A172 (cell line): ENCODE measurements at places on chromosomes 12 and 14. TPM values are rescaled to one million over a fixed set of nuclear protein-coding genes. Genes with fewer than 3 reads are reported as not detected.
A peak's percentile ranks its signal among the peaks of the same experiment; 100 is the strongest.

DNA sequence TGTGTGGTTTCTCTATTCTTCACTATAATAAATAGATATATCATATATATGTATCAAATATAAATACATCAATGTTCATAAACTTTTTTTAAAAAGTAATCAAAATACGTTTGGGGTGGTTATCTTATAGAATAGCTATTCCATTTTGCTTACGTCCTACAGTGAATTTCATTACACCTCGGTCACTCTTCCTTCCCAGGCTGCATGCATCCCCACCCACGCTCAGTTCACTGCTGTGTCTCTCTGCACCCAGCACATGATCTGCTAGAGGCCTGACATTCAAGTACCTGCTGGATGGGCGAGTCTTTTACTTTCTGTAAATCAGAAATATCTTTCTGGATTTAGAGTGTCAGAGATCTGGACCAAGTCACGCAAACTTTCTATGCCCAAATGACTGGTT lies 3.6 kb downstream of the STX2 start:
- DNase-seq, result no peak

DNA sequence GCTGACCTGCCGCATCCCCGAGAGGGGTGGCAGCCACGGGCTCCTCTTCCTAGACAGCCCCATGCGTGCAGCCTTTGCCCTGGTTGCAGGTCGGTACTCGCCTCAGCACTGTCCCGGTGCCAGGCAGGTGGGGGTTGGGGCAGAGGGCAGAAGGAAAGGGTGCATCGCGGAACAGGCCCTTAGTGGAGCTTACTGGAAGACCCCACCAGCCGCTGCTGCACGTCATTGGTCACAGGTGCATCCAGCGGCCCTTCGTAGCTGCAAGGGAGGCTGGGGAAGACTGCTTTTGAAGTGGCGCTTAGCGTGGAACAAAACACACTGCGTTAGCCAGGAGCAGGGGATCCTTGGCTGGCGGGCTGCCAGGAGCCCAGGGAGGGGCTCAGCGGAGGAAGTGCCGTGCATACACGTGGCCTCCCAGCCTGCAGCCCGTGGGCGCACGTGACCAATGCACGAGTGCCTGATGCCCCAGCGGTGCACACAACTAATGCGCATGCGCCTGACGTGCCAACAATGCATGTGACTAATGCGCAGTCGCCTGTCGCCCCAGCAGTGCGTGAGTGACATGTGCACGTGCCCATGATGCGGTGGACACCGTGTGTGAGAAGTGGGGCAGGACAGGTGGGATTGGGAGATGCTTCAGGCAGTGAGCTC lies 5.0 kb upstream of the EP400 start:
- no peak for DNase-seq

DNA sequence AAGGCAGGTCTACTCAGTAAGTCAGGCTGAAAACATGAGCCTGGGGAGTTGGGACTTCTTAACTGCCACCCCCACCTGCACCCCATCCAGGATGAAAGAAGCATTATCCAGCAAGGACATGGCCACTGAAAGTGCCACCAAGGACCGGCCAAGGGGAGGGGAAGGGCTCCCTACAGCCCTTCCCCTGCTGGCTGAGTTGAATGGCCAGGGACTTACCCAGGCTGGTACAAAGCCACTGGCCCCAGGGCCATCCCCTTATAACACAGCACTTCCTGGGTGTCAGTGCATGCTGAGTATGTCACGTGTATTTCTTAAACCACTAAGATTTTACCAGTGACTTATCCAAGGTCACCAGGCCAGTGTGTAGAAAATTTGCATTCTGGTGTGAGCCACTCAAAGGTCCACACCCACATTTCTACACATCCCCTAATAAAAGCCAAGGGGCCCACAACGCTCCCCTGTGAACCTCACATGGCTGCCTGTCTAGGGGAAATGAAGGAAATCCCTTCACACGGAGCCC lies 29.3 kb upstream of the ZFP36L1 start:
- DNase-seq, result no peak

DNA sequence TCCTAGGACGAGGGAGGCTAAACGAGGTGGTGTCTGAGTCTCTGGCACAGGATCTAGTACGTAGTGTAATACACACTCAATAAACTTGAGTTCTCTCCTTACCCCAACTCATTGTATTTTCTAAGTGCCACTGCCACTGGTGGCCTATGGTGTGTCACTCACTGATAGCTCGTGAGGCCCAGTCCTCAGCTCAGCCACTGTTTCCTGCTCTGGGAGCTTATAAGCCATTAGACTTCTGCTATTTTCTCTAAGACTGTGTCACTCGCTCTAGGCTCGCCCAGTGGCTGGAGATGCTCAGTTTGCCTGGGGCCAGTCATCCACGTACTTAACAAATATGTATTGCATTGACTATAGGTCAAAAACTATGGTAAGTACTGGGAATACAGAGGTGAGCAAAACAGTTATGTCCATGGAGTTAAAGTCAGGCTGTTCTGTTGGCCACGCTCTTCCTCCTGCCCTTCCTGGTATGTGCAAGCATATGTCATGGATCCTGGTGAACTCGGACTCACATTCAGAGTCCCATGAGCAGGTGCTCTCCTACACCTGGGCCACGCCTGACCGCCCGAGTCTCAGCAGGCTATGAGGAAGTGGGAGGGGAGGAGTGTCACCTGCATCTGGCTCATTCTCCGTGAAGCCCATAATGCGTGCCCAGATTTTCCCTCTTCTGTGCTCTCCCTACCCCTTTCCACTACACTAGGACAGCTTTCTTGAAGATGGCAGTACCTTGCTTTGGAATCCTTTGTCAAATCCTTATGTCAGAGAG lies 41.6 kb downstream of the DEGS2 start:
- no peak for DNase-seq

The SLC25A47 gene
- total RNA-seq, result 0.24 TPM in 1 of 2 replicates, not detected in the other

- no peak for DNase-seq
Observed at GRCh38 chr14:103009559-103009958, 47.8 kb downstream of the CDC42BPB start.

The M6PR gene
- 97.4 and 114 TPM in 2 replicates for total RNA-seq

- DNase-seq, result no peak
Observed at GRCh38 chr12:98783420-98783819, 138.3 kb downstream of the APAF1 start.

GRCh38 chr12:58291106-58291505 lies 349.7 kb downstream of the ATP23 start:
- no peak for DNase-seq

- no peak for DNase-seq
Observed at GRCh38 chr12:55092579-55092978, 33.6 kb upstream of the OR9K2 start.

The MIP gene
- total RNA-seq, result not detected in 2 replicates

DNA sequence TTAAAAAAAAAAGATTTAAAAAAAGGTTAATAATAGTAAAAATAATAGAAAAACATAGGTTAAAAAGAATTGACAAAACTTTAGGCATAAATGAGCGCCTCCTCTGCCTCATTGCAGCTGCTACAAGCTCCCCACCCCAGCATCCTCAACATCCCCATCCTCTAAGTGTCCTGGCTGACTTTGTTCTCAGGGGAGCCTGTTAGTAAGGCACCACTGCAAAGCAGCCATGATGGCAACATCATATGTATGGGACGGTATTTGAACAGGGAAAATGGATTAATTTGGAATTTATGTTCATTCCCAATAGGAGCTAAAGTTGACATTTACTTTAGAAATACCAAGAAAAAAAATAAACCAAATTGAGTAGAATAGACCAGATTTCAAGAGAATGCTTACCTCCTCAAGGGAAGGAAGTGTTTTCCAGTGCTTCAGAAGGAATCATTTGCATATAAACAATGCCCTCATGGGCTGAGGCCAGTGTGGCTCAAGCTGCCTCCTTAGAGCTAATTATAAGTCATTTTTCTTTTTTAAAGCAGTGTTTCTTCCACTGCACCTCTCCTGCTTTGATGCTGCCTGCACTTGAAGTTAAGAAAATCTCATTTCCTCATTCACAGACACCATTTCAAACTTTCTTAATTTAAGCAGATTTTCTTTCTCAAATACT lies 59.6 kb downstream of the DACT1 start:
- DNase-seq, result no peak

GRCh38 chr12:101823891-101824290 lies 6.9 kb downstream of the GNPTAB start:
- DNase-seq, result peak; percentile 59

GRCh38 chr12:53160673-53161072 lies 19.8 kb upstream of the ZNF740 start:
- no peak for DNase-seq

DNA sequence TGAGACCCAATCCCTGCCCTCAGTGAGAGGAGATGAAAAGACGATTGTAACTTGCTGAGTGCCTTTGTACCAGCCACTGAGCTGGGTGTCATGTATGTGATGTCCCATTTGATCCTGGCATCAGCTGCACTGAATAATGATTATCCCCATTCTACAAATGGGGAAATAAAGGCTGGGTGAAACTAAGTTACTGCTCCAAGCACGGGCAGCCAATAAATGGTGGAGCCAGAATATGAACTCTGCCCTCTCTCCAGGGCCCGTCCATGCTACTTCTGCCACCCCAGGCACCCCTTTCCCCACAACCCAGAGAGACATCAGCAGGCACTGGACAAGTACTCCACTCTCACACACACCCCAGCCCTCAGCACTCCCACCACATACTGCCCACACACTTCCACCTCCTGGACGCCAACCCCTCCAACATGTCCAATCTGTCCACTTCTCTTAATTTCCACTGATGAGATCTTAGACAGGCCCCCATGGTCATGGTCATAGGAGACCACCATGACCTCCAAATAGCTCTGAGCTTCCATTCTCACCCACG lies 115.8 kb downstream of the DICER1 start:
- DNase-seq, result no peak

GRCh38 chr14:34685819-34686428 lies 28.5 kb downstream of the CFL2 start:
- no peak for DNase-seq

GRCh38 chr12:21456291-21456780 lies 18.9 kb downstream of the PYROXD1 start:
- peak; percentile 7 for DNase-seq

DNA sequence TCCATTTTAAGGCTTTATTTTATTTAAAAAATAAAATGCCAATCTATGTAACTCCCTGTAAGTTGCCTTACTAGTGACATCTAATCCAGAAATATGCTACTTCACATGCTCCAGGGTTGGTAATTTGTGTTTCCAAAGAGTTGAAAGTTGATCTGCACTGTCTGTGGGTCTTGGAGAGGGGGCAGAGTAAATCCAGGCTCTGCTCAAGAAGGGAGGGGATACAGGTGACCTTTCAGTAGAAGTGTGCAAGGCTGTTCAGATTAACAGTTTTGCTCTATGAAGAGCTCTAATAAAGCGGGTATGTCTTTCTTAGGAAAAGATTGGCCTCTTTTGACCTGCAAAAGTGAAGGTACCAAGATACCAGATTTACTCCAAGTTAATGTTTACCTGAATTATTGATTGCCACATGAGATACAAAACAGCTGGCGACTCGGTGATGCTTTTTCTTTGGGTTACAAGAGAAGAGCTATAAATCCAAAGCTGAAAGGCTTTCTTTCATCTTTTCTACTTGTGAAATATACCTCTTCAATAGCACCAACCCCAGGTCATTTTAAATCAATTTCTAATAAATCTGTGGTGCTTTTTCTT lies 75.6 kb upstream of the FLRT2 start:
- no peak for DNase-seq

GRCh38 chr12:79274501-79275064 lies 410.0 kb downstream of the SYT1 start:
- peak; percentile 5 for DNase-seq

GRCh38 chr12:116187151-116187511 lies 90.4 kb downstream of the MED13L start:
- DNase-seq, result no peak
